ENCODE measurements at places on chromosomes 2 and 18. TPM values are rescaled to one million over a fixed set of nuclear protein-coding genes. Genes with fewer than 3 reads are reported as not detected.

The FBXO48 gene
- polyA plus RNA-seq = 0.44 TPM

The TMEM17 gene
- not detected for polyA plus RNA-seq

The EFR3B gene
- 0.04 TPM for polyA plus RNA-seq

The LIPG gene
- polyA plus RNA-seq = not detected

The CHRNG gene
- not detected for polyA plus RNA-seq

The CIB4 gene
- polyA plus RNA-seq = not detected

The KRCC1 gene
- 38.0 TPM for polyA plus RNA-seq

The EPB41L3 gene
- polyA plus RNA-seq = 0.39 TPM

The NTSR2 gene
- polyA plus RNA-seq = not detected

The EHBP1 gene
- polyA plus RNA-seq = 10.2 TPM

The IL1A gene
- polyA plus RNA-seq = not detected

The STARD7 gene
- polyA plus RNA-seq = 193 TPM

The MAL gene
- polyA plus RNA-seq = 10.2 TPM

The AGXT gene
- not detected for polyA plus RNA-seq

The PLGLB1 gene
- 1.5 TPM for polyA plus RNA-seq

The BOLL gene
- polyA plus RNA-seq = not detected

The PRKAG3 gene
- polyA plus RNA-seq = not detected

The HYCC2 gene
- 15.1 TPM for polyA plus RNA-seq

The SH3BP4 gene
- 2.0 TPM for polyA plus RNA-seq

The TNS1 gene
- polyA plus RNA-seq = not detected

The ANKZF1 gene
- 31.1 TPM for polyA plus RNA-seq

The SH3RF3 gene
- polyA plus RNA-seq = not detected

The CHRND gene
- not detected for polyA plus RNA-seq

The DTNA gene
- polyA plus RNA-seq = not detected

The ZRANB3 gene
- 3.8 TPM for polyA plus RNA-seq

The CRACDL gene
- not detected for polyA plus RNA-seq

The TRAPPC12 gene
- 40.9 TPM for polyA plus RNA-seq

The LBX2 gene
- polyA plus RNA-seq = not detected

The EVA1A gene
- polyA plus RNA-seq = not detected

The CABYR gene
- polyA plus RNA-seq = 2.0 TPM

The SERPINB13 gene
- polyA plus RNA-seq = not detected

The RGPD6 gene
- 3.5 TPM for polyA plus RNA-seq

The ZBTB7C gene
- polyA plus RNA-seq = not detected

The RESP18 gene
- not detected for polyA plus RNA-seq

The METTL4 gene
- 11.6 TPM for polyA plus RNA-seq

The FAM237A gene
- polyA plus RNA-seq = not detected
